SK-N-SH treated with all-trans-retinoic acid at 6 μM for 48 hours (cell line): ENCODE measurements at places on chromosomes 2 and 18.

- peak; percentile 61; the same call in 2 of the 3 replicates for ATAC-seq
These were observed 190.8 kb downstream of the ARHGAP28 start for GRCh38 chr18:6920099-6920955.

- ATAC-seq: no peak
These were observed 190.8 kb downstream of the TMEM18 start for GRCh38 chr2:486371-486770.

DNA sequence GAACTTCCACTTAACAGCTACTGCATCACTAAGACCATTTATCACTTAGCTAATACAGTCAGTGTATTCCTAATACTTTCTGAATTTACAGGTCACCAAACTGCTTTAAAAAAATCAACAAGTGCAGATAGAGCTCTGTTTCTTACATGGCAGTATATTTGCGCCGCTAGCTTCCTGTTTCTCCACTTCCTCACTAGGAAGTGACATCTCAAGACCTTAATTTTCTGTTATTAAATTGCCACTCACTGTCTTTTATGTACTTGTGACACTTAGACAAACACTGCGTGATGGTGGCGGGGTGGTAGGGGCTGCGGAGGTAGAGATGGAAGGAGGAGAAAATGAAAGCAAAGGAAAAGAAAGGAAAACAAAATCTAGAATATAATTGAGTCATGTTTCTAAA, 53.7 kb upstream of the CRIM1 start:
- ATAC-seq: no peak

DNA sequence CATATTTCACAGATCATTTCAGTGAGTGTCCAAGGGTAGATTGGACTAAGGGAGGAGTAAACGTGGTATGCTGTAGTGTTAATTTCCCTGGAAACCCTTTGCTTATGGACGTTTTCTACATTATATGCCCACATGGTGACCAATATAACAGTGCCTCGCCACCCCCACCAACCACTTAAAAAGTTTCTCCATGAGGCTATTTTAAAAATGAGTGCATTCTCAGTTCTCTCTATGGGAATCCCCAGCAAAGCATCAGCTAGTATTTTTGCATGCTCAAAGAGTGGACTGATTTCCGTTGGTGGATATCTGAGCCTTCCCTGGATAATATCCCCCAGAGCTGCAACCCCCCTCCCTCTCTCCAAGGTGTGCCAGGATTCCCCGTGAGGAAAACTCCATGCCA, 73.2 kb downstream of the TGFA start:
- ATAC-seq: no peak

- ATAC-seq: peak; percentile 55; the same call in 2 of the 3 replicates
These were observed 94.2 kb downstream of the SLC8A1 start for GRCh38 chr2:40357667-40358066.

GRCh38 chr2:144346229-144346628, 173.7 kb downstream of the ZEB2 start:
- no peak for ATAC-seq

DNA sequence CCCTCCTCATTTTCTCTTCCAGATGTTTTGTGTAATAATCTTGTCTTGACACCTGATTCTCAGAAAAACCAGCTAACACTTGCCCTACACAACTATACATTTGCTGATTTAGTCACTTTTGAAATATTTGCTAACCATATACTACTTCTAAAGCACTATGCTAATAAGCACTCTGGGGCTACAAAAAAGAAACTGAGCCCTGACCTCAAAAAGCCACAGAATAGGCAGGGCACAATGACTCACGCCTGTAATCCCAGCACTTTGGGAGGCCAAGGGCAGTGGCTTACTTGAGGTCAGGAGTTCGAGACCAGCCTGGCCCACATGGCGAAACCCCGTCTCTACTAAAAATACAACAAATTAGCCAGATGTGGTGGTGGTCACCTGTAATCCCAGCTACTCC, 266.0 kb downstream of the RAD51AP2 start:
- ATAC-seq: no peak

DNA sequence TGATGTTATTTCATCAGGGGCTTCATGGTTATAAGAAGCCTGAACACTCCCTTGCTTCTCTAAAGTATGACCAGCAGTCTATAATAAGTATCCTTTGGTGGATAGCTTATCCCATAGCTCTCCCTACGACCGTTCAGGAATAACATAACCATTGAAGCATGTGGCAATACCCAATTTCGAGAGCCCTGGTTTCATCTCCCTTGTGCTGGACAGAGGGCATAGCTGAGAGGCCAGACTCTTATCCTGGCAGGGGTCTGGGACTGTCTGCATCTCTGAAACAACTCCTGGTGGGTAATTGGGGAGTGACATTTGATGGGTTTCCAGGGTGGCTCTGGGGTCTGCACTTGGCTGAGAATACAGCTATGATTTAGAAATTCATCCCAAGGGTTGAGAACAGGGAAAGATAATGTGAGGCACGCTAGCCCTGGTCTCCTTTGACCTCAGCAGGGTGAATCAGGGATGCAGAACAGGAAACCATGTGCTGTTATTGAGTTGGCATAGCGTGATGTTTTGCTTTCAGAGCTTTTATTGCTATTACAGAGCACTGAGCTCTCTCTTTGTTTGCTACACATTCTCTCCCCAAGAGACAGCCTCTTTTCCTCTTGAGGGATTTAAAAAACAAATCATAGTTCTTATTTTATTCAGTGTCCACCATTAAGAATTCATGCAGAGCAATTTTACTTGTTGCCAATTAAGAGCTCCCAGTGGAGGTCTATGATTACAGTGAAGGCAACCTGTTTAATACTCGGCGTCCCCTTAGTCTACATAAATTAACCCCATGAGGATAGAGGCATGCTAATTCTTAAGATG, 274.5 kb downstream of the NCKAP5 start:
- no peak for ATAC-seq

- ATAC-seq: no peak
These were observed 160.9 kb upstream of the TTC39C start for GRCh38 chr18:23853448-23854195.
